ENCODE measurements at places on chromosomes 7 and 10.

DNA sequence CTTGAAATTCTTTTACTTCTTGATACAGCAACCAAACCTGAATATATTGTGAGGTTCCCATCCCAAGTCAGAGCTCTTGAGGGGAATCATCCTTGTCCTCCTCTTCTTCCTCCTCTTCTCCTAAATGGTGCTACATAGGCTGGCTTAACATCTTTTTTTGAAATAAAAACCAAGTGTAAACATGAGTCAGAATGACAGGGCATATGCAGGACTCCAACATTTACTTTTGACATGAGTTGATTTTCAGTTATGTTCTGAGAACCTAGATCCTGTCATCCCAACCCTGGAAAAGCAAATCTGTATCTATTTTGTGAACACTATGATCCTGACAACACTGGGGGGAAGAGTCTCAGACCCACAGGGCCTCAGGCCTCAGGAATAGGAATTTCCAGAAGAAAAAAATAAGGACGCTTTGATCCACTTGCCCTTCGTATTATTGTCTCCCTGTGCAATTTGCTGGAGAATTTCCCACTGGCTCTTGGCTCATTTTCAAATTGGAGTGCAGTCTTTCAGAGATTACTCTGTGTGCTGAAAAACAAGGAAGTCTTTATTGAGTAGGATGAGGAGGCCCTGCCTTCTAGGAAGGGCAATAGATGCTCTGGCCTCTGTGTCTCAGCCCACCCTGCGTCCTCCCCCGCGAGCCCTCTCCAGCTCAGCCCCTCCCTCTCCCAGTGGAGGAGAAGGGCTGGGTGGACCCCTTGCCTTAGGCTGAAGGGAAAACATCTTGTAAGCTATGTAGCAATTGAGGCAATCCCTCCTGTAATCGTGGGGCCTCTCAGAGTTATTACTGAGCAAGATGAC is 121.6 kb downstream of the CREB5 start:
- DNase-seq, result no peak

DNA sequence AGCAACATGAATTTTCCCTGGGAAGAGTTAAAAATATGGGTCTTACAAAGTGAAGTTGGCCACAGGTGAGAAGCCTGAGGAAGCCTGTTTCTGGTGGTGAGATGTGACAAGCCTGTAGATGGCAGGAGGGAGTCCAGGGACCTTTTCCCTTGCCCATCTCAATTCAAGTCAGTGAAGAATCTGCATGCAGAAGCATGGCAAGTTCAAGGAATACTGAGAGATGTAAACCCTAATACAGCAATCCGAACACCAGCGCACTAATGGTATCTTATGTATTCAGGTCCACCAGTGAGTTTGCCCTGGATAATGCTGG is 73.6 kb downstream of the RHOBTB1 start:
- no peak for DNase-seq

- DNase-seq, result no peak
Measured at GRCh38 chr7:137462074-137462715, 118.7 kb upstream of the PTN start.

DNA sequence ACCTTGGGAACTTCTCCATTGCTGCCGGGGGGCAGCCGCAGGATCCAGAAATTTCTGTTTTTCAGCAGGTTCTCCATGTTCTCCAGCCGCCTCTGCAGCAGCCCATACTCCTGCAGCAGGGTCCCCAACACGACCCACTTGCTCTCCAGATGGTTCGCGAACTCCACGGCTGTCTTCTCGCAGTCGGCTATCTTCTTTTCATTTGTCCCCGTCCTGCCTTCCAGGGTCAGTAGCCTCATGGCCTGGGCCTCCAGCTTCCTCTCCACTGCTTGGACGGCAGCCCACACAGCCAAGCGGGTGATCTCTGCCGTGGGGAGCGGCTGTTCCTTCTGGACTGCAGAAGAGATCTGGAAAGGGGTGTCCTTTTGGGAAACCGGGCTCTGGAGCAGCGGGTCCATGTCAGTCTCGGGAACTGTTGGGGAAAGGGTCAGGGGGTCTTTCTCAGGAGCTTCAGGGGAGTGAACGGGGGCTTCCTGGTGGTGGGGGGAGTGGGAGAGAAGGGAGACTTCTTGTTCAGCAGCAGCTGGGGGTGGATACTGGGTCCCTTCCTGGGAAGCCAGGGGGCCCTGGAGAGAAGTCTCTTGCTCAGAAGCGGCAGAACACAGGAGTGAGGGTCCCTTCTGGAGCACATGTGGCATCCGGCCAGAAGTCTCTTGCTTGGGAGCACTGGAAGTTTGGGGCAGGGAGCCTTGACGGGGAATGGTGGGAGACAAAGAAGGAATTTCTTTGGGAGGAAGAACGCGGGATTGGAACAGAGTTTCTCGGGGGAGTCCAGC is 5.5 kb downstream of the ZNF777 start:
- DNase-seq, result no peak

DNA sequence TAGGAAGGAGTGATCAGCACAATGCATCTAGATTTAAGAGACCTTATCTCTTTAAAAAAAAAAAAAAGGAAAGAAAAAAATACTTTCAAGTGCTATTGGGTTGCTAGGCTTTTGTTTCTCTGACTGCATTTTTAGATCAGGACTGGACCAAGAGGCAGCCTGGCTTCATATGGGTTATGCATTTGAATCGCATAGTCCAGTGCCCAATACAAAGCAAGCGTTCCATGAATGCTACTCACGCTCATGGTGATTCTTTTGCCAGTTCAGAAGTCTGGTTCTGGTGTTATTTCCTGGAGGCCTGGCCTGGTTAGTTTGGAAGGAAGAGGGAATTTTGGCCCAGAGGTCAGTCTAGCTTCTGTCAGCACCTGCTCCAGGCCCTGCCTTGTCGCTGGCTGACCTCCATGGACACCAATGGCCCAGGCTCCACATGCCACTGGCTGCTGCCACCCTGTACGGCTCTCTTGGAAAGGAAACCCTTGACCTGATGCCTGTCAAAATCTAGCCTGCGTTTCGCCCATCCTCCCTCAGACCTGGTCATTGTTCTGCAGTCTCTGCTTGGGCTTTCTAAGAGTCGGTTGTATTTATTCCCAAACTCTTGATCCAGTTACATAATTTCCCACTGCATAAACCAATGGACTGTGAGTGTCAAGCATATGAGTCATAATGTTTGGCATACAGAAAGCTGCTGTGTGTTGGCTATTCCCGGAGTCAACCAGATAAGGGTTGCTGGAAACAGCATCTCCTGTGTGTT is 74.3 kb upstream of the MKX start:
- DNase-seq, result no peak

DNA sequence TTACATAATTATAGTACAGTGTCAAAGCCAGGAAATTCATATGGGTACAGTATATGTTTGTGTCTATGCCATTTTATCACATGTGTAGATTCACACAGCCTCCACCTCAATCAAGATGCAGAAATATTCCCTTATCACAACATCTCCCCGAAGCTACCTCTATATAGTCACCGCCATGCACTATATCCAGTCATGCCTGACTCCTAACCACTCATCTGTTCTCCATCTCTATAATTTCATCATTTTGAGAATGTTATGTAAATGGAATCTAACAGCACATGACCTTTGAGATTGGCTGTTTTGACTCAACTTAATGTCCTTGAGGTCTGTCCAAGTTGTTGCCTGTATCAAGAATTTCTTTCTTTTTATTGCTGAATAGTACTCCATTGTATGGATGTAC is 22.3 kb upstream of the SLC25A13 start:
- DNase-seq, result no peak

DNA sequence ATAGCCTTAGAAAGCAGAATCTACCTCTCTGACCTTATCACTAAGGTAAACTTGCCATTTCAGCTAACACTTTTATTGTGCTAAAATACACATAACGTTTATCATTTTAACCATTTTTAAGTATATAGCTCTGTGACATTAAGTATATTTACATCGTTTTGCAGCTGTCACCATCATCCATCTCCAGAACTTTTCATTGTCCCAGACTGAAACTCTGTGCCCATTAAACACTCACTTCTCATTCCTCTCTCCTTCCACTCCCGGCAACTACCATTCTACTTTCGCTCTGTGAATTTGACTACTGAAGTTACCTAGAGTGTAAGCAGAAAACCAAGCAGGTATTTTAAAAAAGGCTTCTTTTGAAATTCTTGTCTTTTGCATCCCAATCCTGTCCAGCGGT is 1.3 kb downstream of the DDX50 start:
- no peak for DNase-seq

- DNase-seq, result no peak
Measured at GRCh38 chr7:137366995-137367394, 23.5 kb upstream of the PTN start.

DNA sequence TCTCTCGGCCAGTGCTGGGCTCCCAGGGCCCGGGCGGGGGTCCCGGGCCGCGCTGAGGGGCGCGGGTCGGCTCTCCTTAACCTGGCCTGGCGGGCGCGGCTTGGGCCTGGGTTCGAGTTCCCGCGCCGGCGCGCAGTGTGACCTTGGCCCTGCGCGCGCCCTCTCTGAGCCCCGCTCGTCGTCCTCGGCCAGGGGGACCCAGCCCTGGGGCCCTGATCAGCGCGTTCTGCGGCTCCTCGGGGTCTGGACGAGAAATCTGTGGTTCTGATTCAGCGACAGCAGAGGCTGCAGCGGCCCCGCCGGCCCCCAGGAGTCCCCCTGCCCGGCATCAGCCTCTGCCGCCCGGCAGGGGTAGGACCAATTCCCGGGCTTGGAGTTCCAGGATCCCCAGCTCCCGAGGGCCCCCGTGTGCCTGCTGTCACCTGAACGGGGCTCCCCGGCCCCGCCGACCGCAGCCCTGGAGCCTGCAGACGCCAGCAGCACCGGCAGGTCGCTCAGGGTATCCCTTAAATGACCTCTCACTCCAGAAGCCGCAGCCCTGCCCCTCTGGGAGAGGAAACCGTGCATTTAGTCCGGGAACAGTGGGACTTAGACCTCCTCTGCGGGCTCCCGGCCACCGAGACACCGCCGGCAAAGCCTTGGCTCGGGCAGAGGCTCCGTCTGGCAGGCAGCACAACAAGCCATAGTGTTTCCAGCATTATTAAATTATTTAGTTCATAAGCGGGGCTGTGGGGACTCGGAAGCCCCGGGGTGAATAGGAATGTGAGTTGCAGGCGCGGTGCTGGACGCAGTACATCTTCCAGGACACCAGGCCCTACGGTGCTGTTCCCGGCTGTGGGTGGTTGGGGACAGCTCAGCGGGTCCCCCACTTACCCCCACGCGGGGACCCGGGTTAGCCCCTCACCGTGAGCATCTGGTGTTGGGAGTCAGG is 572 bp downstream of the CHST12 start:
- peak; percentile 37 for DNase-seq

DNA sequence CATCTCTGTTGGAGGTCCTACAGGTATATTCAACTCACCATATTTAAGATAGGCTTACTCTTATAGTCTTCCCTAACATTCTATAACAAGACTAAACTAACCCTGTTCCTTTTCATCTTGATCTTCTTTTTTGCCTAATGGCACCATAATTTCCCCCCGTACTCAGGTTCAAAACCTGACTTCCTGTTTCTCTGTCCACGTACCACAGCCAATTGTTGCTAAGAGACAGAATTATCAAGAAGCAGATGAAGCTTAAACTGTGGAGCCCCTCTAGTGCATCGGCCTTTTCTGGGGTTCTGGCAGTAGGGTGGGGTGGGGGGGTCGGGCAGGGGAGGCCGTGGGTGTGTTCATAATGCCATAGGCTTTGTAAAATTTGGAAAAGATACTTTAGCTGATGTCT is 109.2 kb downstream of the EVX1 start:
- DNase-seq, result no peak

GRCh38 chr10:8674230-8674629 is 619.7 kb downstream of the GATA3 start:
- no peak for DNase-seq

- no peak for DNase-seq
Measured at GRCh38 chr7:27098578-27099451, 3.0 kb upstream of the HOXA1 start.

DNA sequence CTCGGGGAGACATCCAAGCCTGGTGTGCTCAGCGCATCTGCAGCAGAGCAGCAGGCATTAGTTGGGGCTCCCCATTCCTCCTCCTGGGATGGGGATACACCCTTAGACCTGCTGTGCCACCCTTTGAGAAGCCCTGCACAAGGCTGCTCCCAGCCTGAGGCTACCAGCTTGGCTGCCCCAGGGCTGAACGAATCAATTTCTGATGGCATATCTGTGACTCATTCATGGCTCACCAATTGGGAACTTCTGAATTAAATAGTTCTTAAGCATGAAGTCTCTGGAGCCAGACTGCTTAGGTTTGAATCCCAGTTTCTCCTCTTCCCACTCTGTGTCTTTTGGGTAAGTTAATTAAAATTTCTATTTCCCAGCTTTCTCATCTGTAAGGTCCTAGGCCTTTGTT is 16.3 kb upstream of the GLI3 start:
- no peak for DNase-seq

DNA sequence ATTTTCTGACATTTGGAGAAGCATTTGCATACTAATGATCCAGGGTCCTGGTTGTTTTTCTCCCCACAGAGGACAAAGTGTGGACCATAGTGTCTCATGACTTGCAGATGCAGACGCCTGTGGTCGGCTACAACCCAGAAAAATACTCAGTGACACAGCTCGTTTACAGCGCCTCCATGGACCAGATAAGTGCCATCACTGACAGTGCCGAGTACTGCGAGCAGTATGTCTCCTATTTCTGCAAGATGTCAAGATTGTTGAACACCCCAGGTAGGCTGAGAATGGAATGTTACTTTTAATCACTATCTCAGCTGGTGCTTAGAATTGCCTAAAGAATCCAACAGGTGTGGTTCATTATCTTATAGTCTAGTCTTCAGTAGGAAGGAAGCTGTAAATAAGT is 951.5 kb upstream of the C7orf33 start:
- DNase-seq, result no peak

DNA sequence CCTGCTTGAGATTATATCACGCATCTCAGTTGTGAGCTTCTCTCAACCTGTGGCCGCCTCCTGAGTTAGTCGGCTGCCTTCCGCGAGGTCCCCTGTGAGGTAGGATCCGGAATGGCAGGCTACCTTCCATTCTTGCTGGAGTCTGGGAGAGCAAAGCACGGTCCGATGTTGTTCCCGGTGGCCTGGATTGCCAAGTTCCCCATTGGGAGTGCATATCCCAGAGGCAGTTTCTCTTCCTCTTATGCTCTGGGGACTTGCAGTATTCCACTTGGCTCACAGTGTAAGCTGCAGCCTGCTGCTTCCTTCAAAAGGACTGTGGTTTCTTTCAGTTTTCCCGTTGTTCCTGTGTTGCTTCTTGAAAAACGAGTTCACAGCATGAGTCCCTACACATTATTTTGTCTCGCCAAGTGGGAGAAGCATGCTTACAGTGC is 225.4 kb upstream of the ZWINT start:
- no peak for DNase-seq

DNA sequence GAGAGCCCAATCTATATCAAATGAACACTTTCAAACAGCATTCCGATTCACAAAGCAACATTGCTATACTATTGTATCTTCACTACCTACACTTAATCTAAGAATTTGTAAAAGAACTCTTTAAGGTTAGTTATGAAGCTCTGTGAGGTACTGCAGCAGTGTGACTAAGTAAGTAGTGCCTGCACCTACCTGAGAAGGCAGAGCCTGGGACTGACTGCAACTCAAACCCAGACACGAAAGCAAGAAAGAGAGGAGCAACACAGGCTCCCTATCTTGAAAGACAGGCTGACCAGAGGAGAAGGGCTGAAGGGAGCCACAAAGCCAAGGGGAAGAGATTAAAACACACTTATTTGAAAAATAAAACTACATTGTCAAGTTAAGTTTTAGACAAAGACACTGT is 160.1 kb downstream of the GLI3 start:
- DNase-seq, result no peak

- no peak for DNase-seq
Measured at GRCh38 chr10:437698-438490, 251.6 kb downstream of the DIP2C start.

- DNase-seq, result no peak
Measured at GRCh38 chr7:34061149-34061548, 155.8 kb downstream of the BMPER start.

GRCh38 chr10:112622786-112623185 is 175.8 kb downstream of the VTI1A start:
- DNase-seq, result no peak

All from activated CD4-positive, alpha-beta T cell treated with anti-CD3 and anti-CD28 coated beads, Interleukin-2, amount 50 U/mL, for 48 hours (primary cell).